Fibroblast of skin of right biceps (primary cell): ENCODE measurements at places on chromosomes 3 and 15.

DNA sequence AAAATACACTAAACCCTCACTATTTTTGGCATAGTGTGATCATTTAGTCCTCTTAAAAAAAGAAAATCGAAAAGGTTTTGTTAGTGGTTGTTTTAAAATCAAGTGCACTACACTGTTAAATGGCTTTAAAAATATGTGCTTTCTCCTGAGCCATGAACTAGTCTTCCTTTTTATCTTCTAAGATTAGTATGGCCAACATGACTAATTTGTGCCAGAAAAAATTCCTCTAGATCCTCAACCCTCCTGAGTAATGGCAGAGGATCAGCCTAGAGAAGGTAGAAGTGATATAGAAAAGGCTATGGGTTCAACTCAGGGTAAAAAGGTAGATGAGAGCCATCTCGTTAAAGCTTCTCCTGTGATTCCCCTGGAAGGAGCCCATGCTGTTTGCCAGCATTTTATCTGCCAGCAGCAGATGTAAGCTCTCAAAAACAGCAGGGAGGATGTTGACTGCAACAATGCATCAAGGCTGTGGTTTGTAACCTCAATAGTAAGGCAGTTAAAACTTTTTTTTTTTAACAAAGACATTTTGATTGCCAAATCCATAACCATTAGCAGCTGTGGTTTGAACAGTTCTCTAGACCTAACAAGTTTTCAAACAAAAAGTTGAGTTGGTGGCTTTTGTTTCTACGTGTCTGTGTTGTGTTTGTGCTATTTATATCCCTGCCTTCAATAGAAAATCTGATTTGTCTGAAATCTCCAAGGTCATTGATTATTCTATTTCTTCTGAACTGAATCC is 30.2 kb upstream of the ZNF609 start:
- peak; percentile 91 for DNase-seq

DNA sequence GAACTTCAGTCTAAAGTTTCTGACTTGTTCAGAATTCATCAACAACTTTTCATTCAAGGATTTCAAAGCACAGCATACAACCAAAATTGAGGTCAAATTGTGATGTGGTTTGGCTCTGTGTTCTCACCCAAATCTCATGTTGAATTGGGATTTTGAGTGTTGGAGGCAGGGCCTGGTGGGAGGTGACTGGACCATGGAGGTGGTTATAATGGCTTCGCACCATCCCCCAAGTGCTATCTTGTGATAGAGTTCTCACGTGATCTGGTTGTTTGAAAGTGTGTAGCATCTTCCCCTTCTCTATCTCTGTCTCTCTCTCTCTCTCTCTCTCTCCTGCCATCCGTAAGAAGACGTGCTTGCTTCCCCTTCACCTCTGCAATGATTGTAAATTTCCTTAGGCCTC is 19.6 kb upstream of the SUCLG2 start:
- DNase-seq, result no peak

- peak; percentile 96 for DNase-seq
These were observed 41.0 kb downstream of the FLNB start for GRCh38 chr3:58049143-58049785.

- DNase-seq, result peak; percentile 68
These were observed 46.7 kb downstream of the RTP1 start for GRCh38 chr3:187243933-187244524.

- no peak for DNase-seq
These were observed 3.6 kb downstream of the KLHL6 start for GRCh38 chr3:183551930-183552329.

GRCh38 chr3:184428561-184429175 is 48.8 kb downstream of the CHRD start:
- peak; percentile 24 for DNase-seq

DNA sequence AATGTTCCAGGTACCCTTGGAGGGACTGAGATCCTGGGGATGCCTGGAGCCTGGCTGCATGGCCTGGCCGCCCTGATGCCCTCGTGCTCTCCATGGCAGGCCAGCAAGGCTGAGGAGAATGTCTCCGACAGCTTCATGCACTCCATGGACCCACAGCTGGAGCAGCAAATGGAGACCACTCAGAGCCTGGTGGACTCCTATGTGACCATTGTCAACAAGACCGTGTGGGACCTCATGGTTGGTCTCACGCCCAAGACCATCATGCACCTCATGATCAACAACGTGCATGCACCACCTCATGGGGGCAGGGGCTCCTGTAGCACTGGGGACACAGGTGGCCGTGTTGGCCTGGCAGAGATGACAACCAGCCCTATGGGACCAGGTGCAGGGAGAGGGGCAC is 19.7 kb downstream of the GOLGA6A start:
- no peak for DNase-seq

DNA sequence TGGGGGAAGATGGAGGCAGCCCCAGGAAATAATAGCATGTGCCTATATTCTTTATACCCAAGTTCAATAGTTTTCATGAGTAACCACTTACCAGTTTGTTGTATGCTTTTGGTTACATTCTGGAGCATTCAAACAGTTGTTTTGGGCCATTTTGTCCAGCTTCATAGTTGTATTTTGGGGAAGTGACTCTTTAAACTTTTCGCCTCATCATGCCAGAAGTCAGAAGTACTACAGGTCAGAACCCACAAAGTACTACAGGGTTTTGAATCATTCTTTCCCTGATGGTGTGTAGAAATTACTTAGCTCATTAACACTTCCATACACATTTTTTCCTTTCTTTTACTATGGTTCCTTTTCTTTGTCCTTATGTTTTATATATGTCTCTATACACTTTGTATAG is 210.6 kb downstream of the ARPP21 start:
- DNase-seq, result no peak

DNA sequence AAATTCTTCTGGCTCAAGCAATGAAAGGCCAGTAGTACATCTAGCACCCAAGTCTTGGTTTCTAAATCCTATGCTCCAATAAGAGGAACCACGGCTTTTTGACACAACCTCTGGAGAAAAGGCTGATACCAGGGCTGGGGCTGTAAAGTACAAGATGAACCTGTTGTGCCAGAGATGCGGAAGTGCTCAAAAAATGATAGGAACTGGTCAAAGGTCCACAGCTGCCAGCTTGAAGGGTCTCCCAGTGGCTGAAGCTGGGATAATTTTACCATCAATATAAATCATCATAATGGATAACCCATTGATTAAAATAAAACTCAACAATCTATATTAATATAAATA is 558 bp upstream of the NCEH1 start:
- no peak for DNase-seq

- DNase-seq, result peak; percentile 78
These were observed 60.7 kb downstream of the UBE2E2 start for GRCh38 chr3:23263796-23264195.

- no peak for DNase-seq
These were observed 12.6 kb downstream of the YEATS2 start for GRCh38 chr3:183710231-183710630.

DNA sequence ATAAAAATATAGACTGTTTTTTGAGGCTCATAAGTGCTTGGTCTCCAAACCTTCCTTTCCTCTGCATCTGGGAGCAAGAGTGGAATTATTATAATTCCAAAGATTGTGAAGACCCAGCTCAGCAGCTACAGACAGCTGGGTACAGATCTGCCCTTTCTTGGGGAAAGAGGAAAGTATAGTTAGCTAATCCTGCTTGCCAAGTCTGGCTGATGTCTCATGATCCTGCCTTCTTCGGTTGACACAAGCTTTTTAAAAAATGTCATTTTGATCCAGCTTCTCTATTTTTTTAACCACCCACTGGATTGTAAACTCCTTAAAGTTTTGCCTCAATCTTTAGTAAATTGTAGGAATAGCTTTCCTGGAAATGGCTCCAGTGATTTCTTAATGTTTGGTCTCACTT is 181.1 kb downstream of the LRTM1 start:
- DNase-seq, result no peak

DNA sequence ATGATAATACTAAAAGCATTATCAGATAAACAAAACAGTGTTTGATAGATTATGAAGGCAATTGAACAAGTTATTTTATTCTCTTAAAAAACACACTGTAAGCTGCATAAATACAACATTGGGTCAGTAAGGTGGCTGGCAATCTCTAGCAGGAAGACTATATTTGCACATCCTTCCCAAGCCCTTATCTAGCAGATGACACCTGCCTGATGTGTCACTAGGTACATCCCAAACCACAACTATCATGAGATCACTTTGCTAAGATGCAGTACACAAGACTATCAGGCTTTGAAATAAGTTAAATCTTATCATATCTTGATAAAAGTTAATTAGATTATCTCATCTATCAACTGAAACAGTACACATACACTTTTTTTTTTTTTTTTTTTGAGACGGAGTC is 417.4 kb downstream of the MECOM start:
- DNase-seq, result no peak

GRCh38 chr3:71849681-71850080 is 64.7 kb upstream of the PROK2 start:
- DNase-seq, result no peak
